Calu3 (cell line): ENCODE measurements at places on chromosomes 4 and X. TPM values are rescaled to one million over a fixed set of nuclear protein-coding genes. Genes with fewer than 3 reads are reported as not detected.

Gene DMD
- 7.6 and 11.6 TPM in 2 replicates for total RNA-seq

Gene MAGEB10
- not detected in 2 replicates for total RNA-seq

DNA sequence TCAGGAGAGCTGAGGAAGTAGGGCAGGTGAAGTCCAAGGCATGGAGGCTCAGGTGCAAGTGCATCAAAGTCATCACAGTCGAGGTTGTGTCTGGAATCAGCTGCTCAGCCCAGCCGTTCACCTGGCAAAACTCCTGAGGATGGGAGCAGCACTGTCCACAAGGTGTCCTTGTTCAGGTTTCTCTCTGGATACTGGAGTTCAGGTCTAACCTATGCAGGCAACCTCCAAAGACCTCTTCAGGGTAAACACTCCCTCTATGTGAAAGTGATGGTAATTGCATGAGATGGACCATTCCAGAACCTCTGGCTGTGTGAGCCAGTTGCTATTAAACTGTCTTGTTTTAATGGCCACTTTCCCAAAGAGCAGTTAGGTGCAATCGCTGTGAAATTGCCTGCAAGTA is 120.2 kb upstream of the PSAPL1 start:
- no peak for DNase-seq

GRCh38 chr4:788636-789297 is 37.2 kb downstream of the CPLX1 start:
- DNase-seq = no peak
